Cerebellar cortex (tissue), 1 donor: ENCODE measurements at places on chromosomes 1 and 21.

GRCh38 chr1:229943148-229943714 is 123.8 kb upstream of the GALNT2 start:
- no peak for DNase-seq

DNA sequence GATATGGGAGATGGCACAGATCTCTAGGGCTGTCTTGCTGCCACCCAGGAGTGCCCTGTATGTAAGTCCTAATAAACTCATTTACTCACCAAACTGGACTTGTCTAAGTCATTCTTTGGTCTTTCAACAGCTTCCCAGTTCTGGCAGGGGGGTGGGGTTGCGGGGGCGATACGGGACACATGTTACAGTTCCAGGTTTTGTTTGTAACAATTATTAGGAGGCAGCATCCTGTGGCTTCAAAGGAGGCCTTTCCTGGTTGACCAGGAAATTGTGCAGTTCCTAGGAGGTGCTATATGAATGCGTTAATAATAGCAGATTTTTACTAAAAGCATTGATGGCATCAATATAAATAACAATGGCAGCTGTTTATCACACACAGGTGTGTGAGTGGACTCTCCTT is 42.7 kb upstream of the TRIM45 start:
- no peak for DNase-seq

- DNase-seq, result no peak
Measured at GRCh38 chr1:218946147-218946546, 227.5 kb upstream of the LYPLAL1 start.

DNA sequence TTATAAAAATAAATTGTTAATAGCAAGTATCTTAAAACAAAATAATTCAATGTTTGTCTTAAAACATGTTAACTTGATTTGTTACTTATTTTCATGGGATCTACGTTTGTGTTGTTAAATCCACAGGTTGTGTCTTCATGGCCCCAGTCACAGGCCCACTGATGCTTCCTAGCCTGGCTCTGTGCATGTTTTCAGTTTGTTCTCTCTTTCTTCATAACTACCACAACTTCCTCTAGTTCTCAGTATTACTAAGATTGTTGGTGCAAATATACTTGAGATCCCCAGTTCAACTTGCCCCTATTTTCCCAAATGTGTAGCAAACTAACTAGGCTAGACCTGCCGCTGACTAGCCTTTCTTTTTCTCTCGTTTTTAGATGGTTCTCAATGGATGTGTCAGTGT is 250.5 kb downstream of the NRIP1 start:
- DNase-seq, result no peak

GRCh38 chr1:206455289-206455665 is 15.0 kb upstream of the IKBKE start:
- no peak for DNase-seq

GRCh38 chr21:36478207-36478701 is 1.7 kb downstream of the CLDN14 start:
- no peak for DNase-seq

GRCh38 chr1:181064011-181064623 is 24.4 kb upstream of the IER5 start:
- DNase-seq, result no peak

GRCh38 chr21:15309022-15309590 is 244.3 kb upstream of the NRIP1 start:
- DNase-seq, result no peak

- no peak for DNase-seq
Measured at GRCh38 chr1:42368096-42368795, 12.3 kb upstream of the RIMKLA start.

DNA sequence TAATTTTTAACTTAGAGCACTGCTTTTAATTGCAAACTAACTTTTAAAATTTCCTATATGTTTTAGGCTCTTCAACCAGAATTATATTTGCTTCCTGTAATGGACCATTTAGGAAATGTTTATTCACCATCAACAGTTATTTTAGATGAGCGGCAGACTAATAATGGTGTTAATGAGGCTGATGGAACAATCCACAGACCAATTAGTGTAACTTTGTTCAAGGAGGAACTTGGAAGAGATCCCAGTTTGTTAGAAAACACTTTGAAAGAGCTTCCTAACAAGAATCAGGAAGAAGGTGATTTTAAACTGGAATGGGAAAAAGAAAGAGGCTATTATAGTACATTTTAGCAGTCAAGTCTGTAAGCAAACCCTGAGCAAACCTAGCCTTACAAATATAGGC is 19.4 kb upstream of the GNG5 start:
- DNase-seq, result no peak

GRCh38 chr1:158124034-158124433 is 56.7 kb upstream of the CD1D start:
- no peak for DNase-seq

DNA sequence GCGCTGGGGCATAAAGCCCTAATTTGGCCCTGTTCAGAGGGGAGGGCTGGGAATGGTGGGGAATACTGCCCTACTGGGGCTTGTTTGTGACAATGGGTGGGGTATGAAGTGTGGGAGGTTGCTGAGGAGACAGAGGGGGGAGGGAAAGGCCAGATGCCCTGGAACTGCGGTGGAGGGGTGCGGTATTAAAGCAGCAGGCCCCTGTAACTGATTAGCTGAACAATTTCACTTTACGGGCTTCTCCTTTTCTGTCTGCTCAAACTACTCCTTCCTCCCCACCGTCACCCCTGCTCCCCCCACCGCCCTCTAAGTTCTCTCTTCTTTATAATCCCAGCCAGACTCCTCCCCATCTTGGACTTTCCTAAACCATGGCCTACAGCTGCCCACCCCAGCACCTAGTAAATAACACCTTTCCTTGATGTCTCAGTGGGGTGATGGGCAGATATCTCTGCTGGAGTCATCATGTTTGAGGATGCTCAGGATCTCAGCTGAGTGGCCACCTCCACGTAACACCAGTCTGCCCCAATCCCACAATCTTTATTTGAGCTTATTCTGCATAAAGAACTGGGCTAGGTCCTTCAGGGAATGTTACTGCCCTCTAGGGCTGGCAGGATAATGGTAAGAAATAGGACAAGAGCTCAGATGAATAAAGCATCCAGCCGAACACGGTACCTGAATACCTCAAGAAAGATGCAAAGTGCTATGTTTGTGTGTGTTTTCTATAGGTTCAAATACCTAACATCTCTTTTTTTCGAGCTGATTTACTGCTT is 33.5 kb downstream of the XCL1 start:
- DNase-seq, result peak; percentile 64

- no peak for DNase-seq
Measured at GRCh38 chr1:18643154-18644012, 12.7 kb downstream of the PAX7 start.

DNA sequence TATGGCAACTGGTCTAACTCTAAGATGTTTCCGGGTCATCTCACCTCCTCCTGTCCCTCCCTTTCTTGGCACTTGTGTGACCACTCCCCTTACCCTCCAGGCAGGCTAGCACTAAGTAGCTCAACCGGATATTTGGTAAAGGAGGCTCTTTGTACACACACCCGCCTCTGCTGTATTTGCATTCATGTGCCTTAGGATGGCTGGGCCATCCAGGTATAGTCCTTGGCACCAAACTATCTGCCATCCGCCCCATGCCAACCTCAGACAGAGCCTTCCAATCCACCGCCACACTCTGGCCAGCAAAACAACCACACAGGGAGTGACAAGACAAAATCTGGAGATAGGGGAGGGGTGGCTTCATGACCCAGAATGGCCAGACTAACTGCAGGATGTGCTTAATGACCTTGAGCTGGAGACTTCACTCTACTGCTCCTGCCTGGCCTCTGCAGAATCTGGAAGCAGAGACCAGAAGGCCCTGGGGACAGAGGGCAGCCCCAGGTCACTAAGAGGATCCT is 59.5 kb downstream of the CDK18 start:
- no peak for DNase-seq

- DNase-seq, result no peak
Measured at GRCh38 chr1:54971317-54971791, 9.1 kb upstream of the TMEM61 start.

- no peak for DNase-seq
Measured at GRCh38 chr1:29482991-29483390, 246.7 kb downstream of the PTPRU start.

GRCh38 chr1:112704391-112704933 is 2.5 kb downstream of the RHOC start:
- DNase-seq, result no peak

- no peak for DNase-seq
Measured at GRCh38 chr1:147717051-147717705, 43.2 kb downstream of the GJA5 start.

DNA sequence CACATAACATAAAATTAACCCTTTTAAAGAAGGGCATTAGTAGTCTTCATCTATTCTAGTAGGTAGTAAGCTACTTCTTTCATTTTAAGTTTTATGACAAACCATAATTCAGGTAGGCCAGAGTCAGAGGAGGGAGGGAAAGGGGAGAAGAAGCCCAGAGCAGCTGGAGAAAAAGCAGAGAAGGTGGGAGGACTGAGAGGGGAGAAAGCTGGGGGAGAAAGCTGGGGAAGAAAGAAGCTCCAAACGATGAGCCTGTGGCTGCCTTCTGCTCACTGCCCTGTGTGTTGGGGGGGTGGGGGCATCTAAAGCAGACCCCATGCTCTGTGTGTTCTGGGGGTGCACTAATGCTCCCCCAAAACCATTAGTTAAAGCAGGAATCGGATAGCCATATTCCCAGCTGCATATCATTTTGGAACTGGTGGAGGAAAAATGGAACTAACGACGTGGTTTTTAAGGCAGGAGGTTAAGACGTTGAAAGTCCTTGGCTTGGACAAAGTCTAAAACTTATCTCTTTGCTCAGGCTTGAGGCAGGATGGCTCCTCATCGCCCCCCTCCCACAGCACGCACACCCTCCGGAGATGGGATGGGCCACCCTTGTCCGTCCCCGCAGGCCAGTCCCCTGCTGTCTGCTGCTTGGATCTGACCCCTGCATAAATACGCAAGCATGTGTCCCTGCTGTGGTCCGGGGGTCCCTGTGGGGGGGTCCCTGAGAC is 184.2 kb downstream of the DYRK1A start:
- DNase-seq, result no peak

GRCh38 chr1:192488058-192488457 is 87.5 kb upstream of the RGS1 start:
- no peak for DNase-seq

GRCh38 chr1:66413136-66413837 is 120.7 kb upstream of the SGIP1 start:
- DNase-seq, result no peak

DNA sequence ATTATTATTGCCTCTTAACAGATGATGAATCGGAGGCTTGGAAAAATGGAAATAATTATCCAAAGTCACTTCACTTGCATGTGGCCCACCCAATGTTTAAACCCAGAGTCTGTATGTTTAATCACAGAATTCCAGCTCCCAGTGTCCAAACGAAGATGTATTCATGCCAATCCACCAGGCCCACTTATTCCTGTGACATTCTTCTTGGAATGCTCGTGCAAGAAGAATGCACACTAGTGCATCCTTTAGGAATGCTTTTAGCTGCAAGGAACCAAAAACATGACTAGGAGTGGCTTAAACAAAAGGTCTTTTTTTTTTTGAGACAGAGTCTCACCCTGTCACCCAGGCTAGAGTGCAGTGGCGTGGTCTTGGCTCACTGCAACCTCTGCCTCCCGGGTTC is 8.9 kb upstream of the OPRD1 start:
- DNase-seq, result no peak

DNA sequence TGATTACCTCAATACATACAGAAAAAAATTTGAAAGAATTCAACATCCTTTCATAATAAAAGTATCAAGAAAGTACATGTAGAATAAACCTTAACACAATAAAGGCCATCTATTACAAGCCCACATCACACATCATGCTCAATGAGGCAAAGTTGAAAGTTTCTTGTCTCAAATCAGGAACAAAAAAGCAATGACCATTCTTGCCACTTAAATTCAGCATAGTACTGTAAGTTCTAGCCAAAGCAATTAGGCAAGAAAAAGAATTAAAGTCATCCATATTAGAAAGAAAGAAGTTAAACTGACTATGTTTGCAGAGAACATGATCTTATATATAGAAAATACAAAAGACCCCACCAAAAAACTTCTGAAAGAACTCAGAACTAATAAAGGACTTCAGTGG is 44.5 kb downstream of the KCNT2 start:
- no peak for DNase-seq

DNA sequence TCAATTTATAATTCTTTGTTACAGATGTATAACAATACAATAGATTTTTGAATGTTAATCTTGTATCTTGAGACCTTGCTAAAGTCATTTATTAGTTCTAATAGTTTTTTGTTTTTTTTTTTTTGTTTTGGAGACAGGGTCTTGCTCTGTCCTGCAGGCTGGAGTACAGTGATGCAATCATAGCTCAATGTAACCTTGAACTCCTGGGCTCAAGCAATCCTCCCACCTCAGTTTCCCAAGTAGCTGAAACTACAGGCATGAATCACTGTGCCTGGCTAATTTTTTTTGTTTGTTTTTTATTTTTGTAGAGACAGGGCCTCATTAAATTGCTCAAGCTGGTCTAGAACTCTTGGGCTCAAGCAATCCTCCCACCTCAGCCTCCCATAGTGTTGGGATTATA is 26.2 kb upstream of the DIPK1A start:
- no peak for DNase-seq

GRCh38 chr1:205939690-205940330 is 3.4 kb downstream of the SLC26A9 start:
- no peak for DNase-seq

DNA sequence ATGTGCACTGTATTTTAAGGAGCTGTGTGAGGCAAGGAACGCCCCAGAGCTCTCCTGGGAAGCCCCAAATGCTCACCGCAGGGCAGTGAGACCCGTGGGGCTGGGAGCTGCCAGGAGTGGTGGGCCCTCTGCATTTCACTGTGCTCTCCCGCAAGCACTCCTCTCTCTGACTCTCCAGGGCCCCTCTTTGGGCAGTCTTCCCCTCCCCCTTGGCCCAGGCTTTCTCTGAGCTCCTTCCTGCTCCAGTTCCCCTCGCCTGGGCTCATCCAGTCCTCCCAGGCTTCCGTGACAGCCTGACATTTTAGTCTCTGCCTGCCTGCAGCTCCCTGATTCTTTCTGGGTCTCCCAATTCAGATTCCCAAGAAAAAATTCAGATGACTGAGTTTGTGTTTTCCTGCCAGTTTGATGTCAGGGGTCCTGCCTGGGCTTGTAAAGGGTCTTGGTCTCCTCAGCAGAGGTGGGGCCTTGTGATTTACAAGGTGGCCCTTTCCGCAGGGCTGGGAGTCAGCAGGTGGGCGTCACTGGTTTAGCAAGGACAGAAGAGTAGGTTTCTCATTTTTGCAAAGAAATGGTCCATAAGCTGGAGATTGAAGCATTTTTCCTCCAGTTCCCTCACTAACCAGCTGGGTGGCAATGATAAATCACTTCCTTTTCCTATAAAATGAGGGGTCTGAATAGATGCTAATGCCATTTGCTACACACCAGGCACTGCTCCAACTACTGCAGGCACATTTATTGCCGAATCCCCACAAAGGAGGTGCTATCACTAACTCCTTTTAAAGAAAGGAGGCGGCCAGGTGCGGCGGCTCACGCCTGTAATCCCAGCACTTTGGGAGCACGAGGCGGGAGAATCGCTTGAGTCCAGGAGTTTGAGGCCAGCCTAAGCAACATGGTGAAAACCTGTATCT is 1.9 kb upstream of the CA6 start:
- DNase-seq, result no peak

- no peak for DNase-seq
Measured at GRCh38 chr1:230271300-230272035, 154.7 kb downstream of the PGBD5 start.
